ENCODE measurements at places on chromosomes 11 and 22. TPM values are rescaled to one million over a fixed set of nuclear protein-coding genes. Genes with fewer than 3 reads are reported as not detected.
A peak's percentile ranks its signal among the peaks of the same experiment; 100 is the strongest.

The SCGB1C1 gene
- not detected for total RNA-seq

The GRIA4 gene
- total RNA-seq, result not detected

The TMPRSS5 gene
- total RNA-seq, result not detected

The NCF4 gene
- total RNA-seq, result 37.6 TPM

The BMAL1 gene
- 44.0 TPM for total RNA-seq

The YAP1 gene
- total RNA-seq, result 232 TPM

The MYO18B gene
- not detected for total RNA-seq

The C22orf42 gene
- total RNA-seq, result not detected

The CASP5 gene
- total RNA-seq, result not detected

The GLB1L2 gene
- total RNA-seq, result 2.0 TPM

The CACNA1I gene
- 1.2 TPM for total RNA-seq

The ZP1 gene
- total RNA-seq, result not detected

GRCh38 chr11:118338637-118339061 is 3.9 kb downstream of the CD3D start:
- no peak overlapping the region for H3K4me3 ChIP-seq
- no peaks in the 10 kb centered on the region for H3K27me3 ChIP-seq
- DNase-seq, result no peak
- H3K4me1 ChIP-seq, result no peaks in the 10 kb centered on the region
- H3K27ac ChIP-seq, result no peak overlapping the region
- H3K36me3 ChIP-seq, result no peaks in the 10 kb centered on the region

DNA sequence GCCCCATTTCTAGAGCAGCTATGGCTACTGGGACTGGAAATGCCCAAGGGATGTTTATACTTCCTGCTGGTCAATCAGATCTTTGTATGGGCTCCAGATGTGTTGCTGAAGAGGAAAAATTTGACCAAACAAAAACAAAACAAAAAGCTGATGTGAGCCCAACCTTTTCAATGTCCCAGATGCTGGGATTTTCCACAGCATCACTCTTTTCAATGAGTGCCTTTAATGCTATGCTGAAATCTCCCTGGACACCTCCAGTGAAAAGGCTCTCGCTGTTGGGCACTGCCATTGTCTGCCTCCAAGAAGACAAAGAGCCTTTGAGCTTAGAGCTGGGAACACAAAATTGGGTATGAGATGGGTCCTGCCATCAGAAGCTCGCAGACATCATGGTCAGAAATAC is 671.9 kb downstream of the NTM start:
- H3K27me3 ChIP-seq, result no peaks in the 10 kb centered on the region
- H3K4me1 ChIP-seq, result no peaks in the 10 kb centered on the region
- no peak for DNase-seq
- H3K36me3 ChIP-seq, result no peaks in the 10 kb centered on the region
- no peak overlapping the region for H3K4me3 ChIP-seq
- H3K27ac ChIP-seq, result no peak overlapping the region

DNA sequence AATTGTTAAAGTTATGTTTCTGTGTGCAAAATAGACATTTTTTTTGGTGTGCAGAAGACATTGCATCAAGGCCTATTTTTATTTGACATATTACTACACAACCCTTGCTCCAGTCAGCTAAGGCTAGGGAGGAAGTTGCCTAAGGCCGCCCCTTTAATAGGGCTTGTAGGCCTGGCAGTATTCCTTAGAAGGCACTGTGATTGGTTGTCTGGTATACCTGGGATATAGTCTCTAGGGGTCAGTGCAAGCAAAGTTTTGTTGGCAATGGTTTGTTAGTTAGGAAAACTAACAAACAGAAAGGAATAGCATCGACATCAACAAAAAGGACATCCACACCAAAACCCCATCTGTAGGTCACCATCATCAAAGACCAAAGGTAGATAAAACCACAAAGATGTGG is 16.9 kb downstream of the CCDC15 start:
- H3K36me3 ChIP-seq, result no peaks in the 10 kb centered on the region
- no peak overlapping the region for H3K27ac ChIP-seq
- no peak overlapping the region for H3K4me3 ChIP-seq
- no peaks in the 10 kb centered on the region for H3K27me3 ChIP-seq

- H3K4me3 ChIP-seq, result no peak overlapping the region
- no peak overlapping the region for H3K27ac ChIP-seq
- H3K36me3 ChIP-seq, result no peaks in the 10 kb centered on the region
- H3K4me1 ChIP-seq, result no peaks in the 10 kb centered on the region
- no peak for DNase-seq
- no peaks in the 10 kb centered on the region for H3K27me3 ChIP-seq
Measured at GRCh38 chr11:88594274-88594950, 256.9 kb upstream of the CTSC start.

DNA sequence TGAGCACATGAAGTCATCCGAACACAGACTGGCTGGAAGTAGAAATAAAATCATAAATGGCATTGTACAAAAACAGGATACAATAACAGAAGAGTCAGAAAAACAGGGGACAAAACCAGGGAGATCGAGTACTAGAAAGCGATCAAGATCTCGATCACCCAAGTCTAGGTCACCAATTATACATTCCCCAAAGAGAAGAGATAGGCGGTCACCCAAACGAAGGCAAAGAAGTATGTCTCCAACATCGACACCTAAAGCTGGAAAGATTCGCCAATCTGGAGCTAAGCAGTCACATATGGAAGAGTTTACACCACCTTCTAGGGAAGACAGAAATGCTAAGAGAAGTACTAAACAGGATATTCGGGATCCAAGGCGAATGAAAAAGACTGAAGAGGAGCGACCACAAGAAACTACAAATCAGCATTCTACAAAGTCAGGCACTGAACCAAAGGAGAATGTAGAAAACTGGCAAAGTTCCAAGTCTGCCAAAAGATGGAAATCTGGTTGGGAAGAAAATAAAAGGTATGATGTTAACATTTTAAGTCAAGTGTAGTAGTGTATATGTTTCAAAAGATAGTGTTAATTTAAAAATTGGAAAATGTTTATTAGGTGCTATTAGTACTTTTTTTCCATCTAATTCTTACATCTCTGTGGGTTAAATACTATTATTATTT is 9.4 kb downstream of the PCF11 start:
- H3K27ac ChIP-seq, result no peak overlapping the region
- DNase-seq, result no peak
- no peak overlapping the region for H3K4me3 ChIP-seq
- no peaks in the 10 kb centered on the region for H3K27me3 ChIP-seq

DNA sequence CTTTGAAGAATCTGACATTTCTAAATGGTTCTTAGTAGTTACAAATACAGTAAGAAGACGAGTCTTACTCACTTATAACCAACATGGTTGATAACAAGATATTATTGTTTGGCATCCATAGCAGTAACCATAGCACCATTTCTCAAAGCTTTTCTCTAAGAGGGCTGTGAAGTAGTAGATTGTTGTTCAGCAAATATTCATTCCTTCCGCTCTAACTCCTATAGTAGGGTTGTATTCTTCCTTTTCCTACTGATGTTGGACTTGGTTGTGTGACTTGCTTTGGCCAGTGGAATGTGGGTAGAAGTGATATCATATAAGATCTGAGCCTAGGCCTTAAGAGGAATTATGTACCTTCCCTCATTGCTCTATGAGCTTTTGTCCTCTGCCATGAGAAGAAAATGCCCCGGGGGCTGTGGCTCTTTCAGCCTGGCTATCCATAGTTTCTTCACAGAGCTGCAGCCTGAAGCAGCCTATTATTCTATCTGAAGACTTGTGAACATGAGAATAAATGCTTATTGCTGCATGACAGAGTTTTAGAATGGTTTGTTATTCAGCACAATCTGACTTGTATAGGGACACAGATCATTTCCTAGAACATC is 28.9 kb upstream of the ZBED5 start:
- no peaks in the 10 kb centered on the region for H3K4me1 ChIP-seq
- H3K27ac ChIP-seq, result no peak overlapping the region
- H3K36me3 ChIP-seq, result no peaks in the 10 kb centered on the region
- no peak for DNase-seq
- H3K4me3 ChIP-seq, result no peak overlapping the region

DNA sequence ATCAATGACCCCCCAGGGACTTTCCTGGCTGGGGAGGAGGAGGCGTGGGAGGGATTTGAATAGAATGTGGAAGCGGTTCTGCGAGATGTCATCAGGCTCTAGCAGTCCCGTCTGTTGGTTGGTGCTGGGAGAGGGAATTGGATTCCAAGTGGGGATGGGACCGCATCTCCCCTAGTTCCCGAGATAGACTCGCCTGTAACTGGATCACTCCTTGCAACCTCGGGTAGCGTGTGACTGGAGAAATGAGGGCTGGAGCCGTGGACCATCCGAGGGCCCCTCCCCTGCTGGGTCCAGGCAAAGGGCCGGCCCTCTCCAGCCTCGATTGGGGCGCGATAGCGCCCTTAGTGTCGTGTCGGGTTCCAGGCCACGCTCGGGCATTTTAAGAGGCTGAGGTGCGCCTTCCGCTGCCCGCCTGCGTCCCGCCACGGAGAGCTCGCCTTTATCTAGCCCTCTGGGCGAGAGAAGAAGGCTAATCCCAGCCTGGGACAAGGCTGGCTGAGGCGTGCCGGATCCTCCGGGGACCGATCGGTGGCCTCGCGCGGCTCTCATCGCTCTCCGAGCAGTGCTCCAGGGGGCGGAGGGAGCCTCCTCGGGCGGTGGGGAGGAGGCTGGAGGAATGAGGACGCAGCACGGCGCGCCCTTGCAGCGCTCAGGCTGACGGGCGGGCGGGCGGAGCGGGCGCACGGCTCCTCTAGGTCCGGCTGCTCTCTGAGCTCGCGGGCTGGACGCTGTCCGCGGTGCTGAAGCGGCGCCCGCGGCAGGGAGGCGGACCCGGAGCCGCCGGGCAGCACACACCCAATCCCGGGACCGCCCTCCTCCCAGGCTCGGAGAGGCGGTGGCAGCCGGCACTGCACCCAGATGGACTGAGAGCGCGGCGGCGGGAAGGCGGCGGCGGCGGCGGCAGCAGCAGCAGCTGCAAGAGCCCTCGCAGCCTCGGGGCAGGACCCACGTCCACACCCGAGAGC is 107.8 kb downstream of the OSBP2 start:
- no peak for DNase-seq
- H3K27me3 ChIP-seq, result no peaks in the 10 kb centered on the region
- peak overlapping the region; percentile 3 for H3K4me3 ChIP-seq
- H3K36me3 ChIP-seq, result no peaks in the 10 kb centered on the region

- DNase-seq, result no peak
- H3K27me3 ChIP-seq, result no peaks in the 10 kb centered on the region
- no peaks in the 10 kb centered on the region for H3K4me1 ChIP-seq
Measured at GRCh38 chr11:80856066-80856465, 1415.2 kb upstream of the TENM4 start.

GRCh38 chr11:57649826-57650738 is at the start of gene YPEL4:
YPEL4 (minus strand) TSS chr11:57649912; CDS start chr11:57647107, 2,805 bp downstream.
- peaks cover 51% of the 10 kb centered on the region for H3K4me1 ChIP-seq
- H3K27ac ChIP-seq, result peak within 1 kb of the TSS; percentile 74
- peak within 1 kb of the TSS; percentile 42 for H3K4me3 ChIP-seq
- H3K27me3 ChIP-seq, result no peaks in the 10 kb centered on the region
- H3K36me3 ChIP-seq, result no peaks in the 10 kb centered on the region
- DNase-seq, result no peak

GRCh38 chr22:16932577-16932976 is 75.4 kb downstream of the GAB4 start:
- no peaks in the 10 kb centered on the region for H3K36me3 ChIP-seq
- H3K27me3 ChIP-seq, result no peaks in the 10 kb centered on the region
- H3K4me3 ChIP-seq, result no peak overlapping the region
- H3K27ac ChIP-seq, result no peak overlapping the region
- peak; percentile 71 for DNase-seq

- H3K27ac ChIP-seq, result no peak overlapping the region
- no peak for DNase-seq
- no peaks in the 10 kb centered on the region for H3K4me1 ChIP-seq
- no peaks in the 10 kb centered on the region for H3K27me3 ChIP-seq
- no peaks in the 10 kb centered on the region for H3K36me3 ChIP-seq
Measured at GRCh38 chr11:115521825-115522224, 17.6 kb upstream of the CADM1 start.

- DNase-seq, result no peak
- H3K4me3 ChIP-seq, result no peak overlapping the region
- H3K27ac ChIP-seq, result no peak overlapping the region
- no peaks in the 10 kb centered on the region for H3K27me3 ChIP-seq
- no peaks in the 10 kb centered on the region for H3K4me1 ChIP-seq
Measured at GRCh38 chr11:39174965-39175364, 2284.5 kb downstream of the LRRC4C start.

- DNase-seq, result no peak
- H3K4me1 ChIP-seq, result peaks cover 21% of the 10 kb centered on the region
Measured at GRCh38 chr11:8744423-8744822, 61.8 kb downstream of the RPL27A start.

DNA sequence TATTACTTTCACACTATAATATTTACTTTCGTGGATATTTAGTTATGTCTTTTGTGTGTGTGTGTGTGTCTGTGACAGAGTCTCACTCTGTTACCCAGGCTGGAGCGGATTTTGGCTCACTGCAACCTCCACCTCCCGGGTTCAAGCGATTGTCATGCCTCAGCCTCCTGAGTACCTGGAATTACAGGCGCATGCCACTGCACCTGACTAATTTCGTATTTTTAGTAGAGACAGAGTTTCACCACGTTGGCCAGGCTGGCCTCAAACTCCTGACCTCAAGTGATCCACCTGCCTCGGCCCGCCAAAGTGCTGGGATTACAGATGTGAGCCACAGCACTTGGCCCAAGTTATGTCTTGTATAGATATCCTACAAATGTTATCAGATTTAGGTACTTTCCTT is 9.9 kb downstream of the PISD start:
- H3K27me3 ChIP-seq, result no peaks in the 10 kb centered on the region
- no peaks in the 10 kb centered on the region for H3K36me3 ChIP-seq
- DNase-seq, result no peak
- no peak overlapping the region for H3K4me3 ChIP-seq
- no peaks in the 10 kb centered on the region for H3K4me1 ChIP-seq

DNA sequence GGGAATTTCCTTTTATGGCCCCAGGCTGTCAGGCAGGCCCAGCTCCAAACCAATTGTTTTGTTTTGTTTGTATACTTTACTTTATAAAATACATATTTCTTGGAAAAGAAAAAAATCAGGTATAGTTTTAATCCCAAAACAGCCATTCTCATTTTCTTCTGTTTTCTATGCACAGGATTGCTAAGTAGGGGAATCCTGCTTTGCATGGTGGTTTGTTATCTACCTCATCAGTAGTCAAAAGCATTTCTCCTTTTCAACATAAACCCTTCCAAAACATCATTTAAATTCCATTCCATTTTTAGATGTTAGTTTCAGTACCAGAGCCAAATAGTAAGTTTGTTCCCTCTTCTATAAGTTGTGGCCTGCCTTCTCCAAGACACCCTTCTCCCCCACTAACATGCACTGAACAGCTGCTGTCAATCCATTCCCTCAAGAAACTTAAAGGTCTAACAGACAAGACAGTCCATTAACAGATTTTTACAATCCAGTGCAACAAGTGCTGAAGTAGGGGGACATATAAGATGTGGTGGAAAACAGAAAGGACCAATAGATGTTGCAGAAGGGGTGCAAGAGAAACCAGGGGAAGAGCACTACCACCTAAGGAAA is 3.7 kb downstream of the ILK start:
- H3K36me3 ChIP-seq, result peaks cover 32% of the 10 kb centered on the region
- H3K27me3 ChIP-seq, result no peaks in the 10 kb centered on the region
- DNase-seq, result peak; percentile 16
- H3K27ac ChIP-seq, result peak overlapping the region; percentile 87
- H3K4me1 ChIP-seq, result peaks cover 56% of the 10 kb centered on the region

Measured in vagina (tissue), 2 donors.